ENCODE measurements at places on chromosomes 16 and 17.
A peak's percentile ranks its signal among the peaks of the same experiment; 100 is the strongest.

- no peak for DNase-seq
Observed at GRCh38 chr17:74140282-74140681, 63.2 kb upstream of the RPL38 start.

DNA sequence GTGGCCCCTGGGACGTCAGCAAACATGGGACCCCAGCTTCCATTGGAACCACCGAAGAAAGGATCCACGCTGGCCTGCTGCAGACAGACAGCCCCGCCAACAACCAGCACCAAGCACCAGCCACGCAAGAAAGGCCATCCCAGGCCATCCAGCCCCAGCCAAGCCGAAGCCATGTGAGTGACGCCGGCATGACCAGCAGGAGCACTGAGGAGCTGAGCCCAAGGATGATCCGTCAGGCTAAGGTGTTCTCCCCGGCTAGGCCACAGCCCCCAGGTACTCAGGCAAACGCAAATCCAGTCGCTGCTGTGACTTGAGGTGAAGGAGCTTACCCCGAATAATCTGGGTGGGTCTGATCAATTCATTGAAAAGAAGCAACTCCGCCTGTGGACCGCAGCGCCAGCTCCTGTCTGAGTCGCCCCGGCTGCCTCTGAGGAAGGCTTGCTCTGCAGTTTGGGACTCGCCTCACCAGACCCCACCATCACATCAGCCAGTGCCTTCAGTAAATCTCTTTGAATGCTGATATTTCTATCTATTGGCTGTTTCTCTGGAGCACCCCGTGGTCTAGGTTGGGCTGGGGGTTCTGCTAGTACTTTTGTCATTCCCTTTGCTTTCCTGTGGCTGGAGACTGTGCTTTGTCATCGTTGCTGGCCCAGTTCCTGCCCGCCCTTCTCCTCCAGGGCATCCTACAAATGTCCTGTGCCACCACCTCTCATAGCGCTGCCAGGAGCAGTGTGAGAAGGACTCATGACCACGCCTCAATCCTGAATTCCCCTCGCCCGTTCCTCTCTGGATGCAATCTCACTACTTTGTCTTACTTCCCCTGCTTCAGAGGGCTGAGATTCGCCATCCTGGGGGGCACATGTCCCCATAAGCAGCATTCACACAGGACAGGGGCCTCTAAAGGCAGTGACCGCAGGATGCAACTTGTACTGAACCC lies 8.1 kb upstream of the CBX2 start:
- DNase-seq = no peak

DNA sequence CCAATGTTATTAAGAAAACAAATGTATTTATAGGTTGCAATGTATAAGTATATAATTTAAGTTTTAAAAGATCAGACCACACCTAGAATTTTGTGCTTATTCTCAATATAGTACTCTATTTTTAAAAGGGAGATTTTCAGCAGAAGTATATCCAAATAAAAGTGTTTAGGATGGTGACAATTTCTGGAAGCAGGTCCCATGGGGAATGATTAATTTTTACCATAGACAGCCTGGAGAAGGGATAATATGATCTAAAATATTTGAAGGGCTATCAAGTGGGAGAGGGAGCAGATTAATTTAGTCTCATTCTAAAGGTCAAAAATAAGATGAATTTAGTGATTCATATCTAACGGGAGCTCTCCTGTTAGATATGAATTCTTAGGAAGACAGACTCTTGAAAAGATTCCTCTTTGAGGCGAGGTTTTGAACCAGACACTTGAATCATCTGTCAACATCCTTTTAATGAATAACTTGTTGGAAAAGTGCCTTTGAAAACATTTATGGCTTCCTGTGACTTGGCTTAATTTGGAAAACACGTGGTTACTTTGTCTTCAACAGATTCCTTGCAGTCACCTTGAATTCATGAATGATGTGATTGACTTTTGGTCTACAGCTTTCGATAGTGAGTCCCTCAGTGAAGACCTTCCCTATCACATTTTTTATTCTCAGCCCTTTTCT lies 29.3 kb upstream of the SMIM36 start:
- no peak for DNase-seq

DNA sequence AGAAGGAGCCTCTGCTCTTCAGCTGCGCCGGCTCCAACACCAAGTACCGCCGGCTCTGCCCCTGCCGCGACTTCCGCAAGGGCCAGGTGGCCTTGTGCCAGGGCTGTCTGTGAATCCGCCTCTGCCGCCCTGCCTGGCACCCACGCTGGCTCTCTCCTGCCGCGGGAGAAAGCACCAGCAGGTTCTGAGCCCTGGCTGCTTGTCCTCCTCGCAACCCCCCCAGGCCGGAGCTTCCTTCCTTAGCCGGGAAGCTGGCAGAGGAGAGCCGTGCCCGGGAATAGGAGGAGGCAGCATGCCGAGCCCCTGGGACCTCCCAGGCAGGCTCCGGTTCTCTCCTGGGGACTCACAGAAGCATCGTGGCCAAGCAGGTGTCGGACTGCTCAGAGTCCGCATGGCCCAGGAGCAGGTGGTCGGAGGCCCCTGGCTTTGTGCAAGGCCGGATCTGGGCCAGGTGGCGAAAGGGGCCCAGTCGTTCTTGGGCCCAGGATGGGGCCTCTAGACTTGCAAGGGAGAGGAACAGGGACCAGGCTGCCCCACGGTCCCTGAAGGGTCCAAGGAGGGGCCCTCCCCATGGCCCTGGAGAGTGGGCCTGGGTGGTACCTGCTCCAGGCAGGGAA lies 80.6 kb downstream of the MGAT5B start:
- DNase-seq = no peak

GRCh38 chr16:29662000-29662728 lies 883 bp upstream of the SPN start:
- peak; percentile 28 for DNase-seq

DNA sequence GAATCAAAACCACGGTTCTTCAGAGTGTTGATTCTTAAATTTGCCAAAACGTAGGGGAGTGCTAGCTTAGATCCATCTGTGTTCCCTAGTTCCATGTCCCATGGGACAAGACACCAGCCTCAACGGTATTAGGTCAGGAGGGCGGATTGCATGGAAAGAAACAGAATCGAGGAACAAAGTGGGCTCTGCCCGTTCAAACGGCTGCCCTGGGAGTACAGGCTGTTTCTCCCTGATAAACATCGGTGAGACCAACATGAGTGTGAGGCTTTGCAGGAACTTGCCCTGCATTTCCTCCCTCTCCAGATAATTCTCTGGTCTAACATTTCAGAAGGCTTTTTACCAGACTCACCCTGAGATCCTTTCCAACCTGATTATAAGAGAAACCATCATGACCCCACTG lies 82.2 kb downstream of the MRM3 start:
- DNase-seq = no peak

GRCh38 chr17:31835984-31836383 lies 23.1 kb downstream of the COPRS start:
- no peak for DNase-seq

- peak; percentile 39 for DNase-seq
Observed at GRCh38 chr17:36198831-36199465, 2.4 kb upstream of the CCL3L1 start.

- DNase-seq = no peak
Observed at GRCh38 chr17:82602487-82602886, 45.8 kb downstream of the WDR45B start.

DNA sequence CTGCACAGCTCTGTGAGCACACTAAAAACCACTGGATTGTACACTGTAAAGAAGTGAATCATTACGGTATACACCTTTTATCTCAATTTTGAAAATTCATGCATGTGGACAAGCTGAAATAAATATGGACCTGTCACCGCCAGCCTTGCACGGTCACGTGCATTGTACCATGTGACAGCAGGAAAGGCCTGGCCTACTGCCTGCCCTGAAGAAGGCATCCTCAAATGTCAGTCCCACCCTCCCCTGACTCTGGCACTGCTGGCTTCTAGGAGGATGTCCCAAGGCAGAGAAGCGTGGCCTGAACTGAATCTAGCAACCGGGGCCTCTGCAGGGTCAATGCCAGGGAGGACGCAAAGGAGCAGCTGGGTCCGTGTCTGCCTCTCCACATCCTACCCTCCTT lies 34.6 kb downstream of the SLC38A8 start:
- DNase-seq = no peak

DNA sequence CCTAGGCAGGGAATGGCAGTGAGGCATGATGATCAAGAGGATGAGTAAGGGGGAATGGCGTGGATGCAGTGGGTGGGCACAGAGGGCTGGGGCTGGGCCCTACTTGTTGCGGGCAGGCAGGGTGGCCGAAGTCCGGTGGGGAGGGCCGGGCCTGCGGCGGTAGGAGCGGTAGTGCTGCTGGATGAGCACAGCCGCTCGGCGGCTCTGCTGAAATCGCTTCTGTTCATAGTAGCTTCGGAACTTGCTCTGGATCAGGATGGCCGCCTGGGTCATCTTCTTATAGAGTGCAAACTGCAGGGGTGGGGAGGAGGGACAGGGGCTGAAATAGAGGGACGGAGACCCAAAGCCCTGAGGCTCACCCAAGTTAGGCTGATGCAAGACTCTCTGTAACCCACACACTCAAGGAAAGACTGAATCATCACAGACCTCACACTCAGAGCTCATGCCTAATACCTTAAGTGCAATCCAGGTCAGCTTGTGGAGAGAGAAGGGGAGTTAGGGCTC lies 1.5 kb upstream of the SPAG7 start:
- peak; percentile 68 for DNase-seq

DNA sequence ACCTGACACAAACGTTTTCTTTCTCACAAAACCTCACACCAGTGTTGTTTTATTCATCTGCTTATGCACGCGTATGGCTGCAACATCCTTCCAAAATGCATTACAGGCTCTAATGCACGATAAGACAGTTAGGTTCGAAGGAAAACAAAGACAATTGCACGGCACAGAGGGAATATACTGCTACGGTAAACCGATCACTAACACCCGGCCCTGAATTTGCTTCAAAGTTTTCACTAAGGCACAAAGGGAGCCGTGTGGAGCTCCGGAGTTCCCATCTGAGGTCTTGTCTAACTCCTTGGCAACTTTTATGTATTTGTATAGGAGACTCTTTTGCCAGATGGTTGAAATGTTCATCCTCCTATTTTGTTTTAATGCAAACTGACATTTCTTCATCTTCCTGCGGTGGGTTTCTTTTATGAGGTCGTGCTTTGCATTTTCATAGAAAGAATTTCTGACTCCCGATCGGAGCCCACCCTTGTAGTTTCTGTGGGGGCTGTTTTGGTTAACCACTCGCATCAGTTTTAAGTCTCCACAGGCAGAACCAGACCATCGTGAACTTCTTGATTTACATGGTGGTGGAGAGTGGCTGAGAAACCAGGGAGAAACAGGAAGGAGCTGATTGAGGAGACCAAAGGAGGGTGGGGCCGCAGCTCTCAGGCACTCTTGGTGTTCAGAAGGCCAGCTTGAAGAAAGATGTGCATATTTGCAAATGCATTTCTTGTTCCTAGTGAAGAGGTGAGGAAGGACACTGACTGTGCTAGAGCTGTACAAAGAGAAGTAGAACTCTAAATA lies 516.8 kb downstream of the MAF start:
- DNase-seq = no peak

DNA sequence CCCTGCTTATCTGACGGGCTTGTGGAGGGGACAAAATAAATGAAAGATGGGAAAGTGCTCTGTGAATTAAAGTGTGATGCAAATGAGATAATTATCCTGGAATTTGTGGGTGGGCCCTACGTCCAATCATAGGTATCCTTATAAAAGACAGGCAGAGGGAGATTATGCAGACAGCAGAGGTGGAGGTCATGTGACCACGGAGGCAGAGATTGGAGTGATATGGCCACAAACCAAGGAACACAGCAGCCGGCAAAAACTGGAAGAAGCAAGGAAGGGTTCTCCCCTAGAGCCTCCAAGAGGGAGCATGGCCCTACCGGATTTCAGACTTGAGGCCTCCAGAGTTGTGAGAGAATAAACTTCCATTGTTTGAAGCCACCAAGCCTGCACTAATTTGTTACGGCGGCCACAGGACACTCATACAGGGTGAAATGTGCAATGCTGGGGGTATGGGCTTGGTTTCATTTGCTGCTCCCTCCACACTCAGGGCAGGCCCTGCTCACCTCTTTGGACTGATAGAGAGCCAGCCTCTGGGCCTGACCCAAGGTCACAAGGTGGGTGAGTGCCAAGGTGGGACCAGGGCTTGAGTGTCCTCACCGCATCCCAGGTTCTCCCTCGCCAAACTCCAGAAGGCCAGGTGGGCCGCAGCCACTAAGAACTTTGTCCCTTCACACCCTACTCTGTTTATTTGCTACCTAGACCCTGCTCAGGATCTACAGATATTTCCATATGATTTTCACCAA lies 149.6 kb upstream of the TNRC6C start:
- DNase-seq = no peak

DNA sequence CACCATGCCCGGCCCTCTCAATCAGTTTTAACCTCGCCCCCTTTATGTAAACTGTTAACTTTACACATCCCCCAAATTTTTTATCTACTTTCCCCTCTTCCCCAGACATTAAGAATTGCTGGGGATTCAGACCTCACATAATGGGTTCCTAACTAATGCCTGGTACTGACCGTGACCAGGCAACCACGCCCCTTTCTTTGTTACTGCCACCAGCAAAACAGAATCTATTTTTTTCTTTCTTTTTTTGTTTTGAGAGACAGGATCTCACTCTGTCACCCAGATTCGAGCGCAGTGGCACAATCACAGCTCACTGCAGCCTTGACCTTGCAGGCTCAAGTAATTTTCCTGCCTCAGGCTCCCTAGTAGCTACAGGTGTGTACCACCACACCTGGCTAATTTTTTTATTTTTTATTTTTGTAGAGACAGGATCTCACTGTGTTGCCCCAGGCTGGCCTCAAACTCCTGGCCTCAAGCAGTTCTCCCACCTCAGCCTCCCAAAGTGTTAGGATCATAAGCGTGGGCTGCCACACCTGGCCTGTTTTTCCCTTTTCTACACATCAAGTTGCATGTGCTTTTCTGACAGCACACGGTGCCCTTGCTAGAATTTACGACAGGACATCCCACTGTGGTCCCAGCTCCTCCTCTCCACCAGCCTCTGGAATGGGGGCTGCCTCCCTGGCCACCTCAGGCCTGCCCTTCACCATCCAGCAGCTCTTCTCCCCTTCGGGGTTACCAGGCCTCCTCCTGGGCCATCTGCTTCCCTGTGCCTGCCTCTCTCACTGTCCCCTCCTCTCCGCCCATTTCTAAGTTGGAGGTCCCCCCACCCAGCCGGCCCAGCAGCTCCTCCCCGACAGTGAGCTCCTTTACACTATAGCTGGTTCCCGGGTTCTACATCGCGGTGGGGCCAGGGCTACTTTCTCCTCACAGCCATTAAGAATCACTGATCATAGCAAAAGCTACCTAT lies 10.8 kb downstream of the CPNE2 start:
- DNase-seq = no peak

DNA sequence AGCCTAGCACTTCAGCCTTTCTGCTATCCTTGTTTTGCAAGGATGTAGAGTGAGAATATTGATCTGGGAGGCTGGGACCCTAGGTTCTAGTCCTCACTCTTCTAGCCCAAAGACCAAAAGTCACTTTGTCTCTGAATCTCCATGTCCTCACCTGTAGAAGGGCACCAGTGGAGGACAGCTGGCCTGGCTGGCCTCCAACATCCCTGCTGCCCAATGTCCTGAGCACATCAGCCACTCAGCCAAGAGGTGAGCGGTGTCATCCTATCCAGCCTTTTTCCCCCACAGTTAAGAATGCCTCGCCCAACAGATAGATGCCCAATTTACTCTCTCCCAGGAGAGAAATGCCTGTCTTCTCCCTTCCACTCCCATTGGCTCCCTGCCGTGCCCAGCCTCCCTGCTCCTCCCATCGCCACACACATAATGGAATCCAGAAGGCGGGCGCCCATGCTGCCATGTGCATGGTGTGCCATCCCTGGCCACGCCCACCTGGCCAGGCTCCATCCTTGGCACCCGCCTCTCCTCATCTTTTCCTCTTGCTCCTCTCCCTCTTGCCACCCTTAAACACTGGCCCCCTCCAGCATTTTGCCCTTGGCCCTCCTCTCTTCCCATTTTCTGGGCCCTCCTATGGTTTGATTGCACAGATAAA lies 157.3 kb upstream of the SDK2 start:
- DNase-seq = no peak

Data from stimulated activated CD4-positive, alpha-beta T cell treated with anti-CD3 and anti-CD28 coated beads, Interleukin-15, amount 100 ng/mL, for 24 hours (primary cell).